ENCODE measurements at places on chromosomes 12 and 14.
A peak's percentile ranks its signal among the peaks of the same experiment; 100 is the strongest.

DNA sequence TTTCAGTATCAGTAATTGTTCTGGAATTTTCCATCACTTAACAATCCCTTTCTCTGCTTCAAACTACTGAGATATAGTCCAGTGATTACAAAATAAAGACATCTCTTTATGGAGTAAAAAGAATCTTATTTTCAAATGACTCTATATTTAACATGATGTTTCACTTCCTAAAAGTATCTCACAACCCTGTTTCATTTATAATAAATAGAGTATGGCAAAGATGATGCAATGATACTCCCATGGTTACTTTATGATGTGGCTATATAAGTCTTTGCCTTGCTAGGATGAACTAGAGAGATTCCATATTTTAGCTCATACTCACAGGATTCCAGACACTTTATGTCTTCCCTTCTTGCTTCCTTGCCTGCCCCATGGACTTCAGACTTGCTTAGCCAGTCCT lies 953.5 kb upstream of the MDGA2 start:
- DNase-seq = no peak

DNA sequence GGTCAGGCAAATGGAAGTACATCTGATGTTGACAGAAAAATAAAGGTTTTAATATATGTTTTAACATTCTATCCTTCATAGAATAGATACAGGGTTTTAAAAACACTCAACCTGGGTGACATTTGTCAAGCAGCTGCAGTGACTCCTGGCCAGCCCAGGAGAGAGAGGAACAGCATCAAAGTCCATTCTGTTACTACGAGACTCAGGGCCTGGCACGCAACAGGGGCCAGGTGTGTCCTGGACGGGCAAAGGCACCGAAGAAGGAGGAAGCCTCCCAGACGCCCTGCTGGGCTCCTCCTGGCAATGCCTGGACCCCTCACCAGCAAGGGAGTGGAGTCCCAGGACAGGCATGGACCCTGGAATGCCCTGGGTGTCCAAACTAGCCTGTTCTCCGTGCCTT lies 22.1 kb downstream of the LRCOL1 start:
- DNase-seq = no peak

DNA sequence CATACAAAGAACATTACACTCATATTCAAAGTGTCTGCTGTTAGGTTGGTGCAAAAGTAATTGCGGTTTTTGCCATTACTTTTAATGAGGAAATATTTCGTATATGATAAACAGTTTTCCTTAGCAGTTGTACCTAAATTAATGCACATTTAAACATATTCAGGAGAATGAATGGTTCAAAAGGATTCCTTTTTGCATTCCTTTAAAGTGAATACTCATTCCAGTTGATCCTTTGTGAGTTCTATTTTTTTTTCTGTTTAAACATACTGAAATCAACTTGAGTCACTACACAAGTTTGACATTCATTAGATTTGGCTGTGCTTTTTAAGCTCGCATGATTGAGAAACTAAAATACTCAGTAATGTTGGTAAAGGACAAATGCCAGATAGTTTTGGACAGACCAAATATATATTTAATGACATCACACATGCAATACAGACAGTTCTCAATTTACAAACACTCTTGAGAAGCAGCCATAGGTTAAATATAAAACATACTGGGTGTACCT lies 13.8 kb upstream of the SLC38A2 start:
- peak; percentile 99 for DNase-seq

- DNase-seq = no peak
These were observed 174.1 kb downstream of the CRADD start for GRCh38 chr12:93851257-93851671.

DNA sequence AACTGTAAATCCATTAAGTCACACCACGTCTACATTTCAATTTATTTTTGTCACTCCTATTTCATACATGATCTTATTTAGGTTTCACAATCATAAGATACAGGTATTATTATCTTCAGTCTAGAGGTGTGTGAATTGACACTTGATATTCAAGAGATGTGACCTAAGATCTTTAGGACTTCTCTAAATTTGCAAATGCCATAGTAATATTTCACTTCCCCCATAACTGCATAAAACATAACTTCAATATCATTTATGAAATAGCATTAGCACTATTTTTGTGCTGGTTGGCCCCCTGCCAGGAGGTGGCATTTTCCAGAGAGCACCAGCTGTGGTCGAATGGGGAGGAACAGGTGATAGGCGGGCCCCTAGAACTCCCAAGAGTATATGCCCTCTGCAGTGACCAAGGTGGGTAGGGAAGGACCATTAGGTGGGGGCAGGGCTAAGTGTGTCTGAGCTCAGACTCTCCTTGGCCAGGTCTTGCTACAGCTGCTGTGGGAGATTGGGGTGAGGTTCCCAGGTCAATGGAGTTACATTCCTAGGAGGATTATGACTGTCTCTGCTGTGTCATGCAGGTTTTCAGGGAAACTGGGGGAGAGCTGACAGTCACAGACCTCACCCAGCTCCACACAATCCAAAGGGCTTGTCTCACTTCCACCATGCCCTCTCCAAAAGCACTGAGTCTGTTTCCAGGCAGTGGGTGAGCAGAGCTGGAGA lies 49.2 kb upstream of the ERGIC2 start:
- DNase-seq = no peak

DNA sequence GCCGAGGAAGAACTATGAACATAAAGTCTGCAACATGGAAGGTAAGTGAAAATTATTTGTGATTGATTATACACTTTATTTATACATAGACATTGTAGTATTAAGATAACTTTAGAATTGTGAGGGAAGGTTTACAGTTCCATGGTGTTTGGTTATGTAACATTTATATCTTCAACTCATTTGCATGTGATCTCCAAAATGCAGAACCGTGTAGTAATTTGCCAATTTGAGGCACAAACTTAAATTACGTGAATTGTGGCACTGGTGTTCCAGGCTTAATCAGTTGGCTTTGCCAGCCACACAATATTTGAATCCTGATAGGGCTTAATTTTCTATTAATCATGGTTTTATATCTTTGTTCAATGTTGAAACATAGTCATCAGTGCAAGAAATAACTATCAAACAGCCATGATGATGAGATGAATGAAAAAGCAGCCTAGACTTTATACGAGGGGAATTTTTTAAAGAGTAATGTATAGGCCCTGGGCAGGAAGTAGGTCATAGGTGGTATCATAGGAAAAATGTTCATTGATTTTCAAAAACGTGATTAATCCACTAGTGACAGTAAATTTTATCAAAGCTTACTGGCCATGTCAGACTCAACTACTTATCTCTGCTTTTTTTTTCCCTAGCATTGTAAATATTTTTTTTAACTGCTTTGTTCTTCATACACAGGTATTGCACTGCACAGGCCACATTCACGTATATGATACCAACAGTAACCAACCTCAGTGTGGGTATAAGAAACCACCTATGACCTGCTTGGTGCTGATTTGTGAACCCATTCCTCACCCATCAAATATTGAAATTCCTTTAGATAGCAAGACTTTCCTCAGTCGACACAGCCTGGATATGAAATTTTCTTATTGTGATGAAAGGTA lies 31.7 kb downstream of the HIF1A start:
- no peak for DNase-seq

DNA sequence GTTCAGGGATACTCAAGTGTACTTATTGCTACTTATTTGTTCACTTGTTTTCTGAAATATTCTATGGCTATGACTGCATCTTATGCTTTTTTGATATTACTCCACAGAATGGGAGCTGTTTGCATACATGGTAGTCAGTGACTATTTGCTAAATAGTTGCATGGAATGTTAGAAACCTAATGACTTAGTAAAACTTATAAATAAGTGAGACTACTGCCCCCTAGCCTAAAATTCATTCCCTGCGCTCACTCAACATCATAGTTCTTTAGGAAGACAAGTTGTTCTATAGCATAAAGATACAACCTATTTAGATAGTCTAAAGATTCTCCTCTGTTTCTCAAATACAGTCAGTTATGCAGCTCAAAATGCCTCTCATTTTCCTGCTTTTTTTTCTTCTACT lies 305.5 kb downstream of the CEP128 start:
- no peak for DNase-seq
